ENCODE measurements at places on chromosomes 1 and 21.
A peak's percentile ranks its signal among the peaks of the same experiment; 100 is the strongest.

DNA sequence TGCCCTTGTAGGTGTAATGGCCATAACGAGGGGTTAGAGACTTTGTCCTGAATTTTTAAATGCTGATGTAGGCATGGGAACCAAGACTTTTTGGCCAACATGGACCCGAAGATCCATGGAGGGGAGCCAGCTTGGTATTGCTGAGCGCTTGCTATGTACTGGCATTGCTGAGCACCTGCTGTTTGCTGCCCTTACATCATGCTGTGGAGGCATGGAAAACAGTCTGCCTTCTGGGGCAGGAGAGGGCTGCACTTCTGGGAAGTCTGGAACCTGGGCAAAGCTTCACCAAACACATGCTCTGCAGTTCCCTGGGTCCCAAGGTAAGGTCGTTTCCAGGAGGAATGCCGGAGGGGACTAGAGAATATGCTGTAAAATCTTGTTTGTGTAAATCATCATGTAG, 86.3 kb upstream of the CNIH3 start:
- no peak for DNase-seq

GRCh38 chr1:12764016-12764415, 9.5 kb upstream of the PRAMEF12 start:
- DNase-seq = no peak

DNA sequence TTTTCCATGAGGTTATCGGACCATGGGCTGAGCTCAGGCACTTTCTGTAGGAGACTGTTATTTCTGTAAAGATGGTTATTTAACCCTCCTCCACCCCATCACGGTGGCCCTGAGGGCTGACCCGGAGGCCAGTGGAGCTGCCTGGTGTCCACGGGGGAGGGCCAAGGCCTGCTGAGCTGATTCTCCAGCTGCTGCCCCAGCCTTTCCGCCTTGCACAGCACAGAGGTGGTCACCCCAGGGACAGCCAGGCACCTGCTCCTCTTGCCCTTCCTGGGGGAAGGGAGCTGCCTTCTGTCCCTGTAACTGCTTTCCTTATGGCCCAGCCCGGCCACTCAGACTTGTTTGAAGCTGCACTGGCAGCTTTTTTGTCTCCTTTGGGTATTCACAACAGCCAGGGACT, 2.6 kb upstream of the CCDC28B start:
- DNase-seq = no peak

- DNase-seq = no peak
Measured at GRCh38 chr1:174740249-174740968, 259.3 kb upstream of the CACYBP start.

DNA sequence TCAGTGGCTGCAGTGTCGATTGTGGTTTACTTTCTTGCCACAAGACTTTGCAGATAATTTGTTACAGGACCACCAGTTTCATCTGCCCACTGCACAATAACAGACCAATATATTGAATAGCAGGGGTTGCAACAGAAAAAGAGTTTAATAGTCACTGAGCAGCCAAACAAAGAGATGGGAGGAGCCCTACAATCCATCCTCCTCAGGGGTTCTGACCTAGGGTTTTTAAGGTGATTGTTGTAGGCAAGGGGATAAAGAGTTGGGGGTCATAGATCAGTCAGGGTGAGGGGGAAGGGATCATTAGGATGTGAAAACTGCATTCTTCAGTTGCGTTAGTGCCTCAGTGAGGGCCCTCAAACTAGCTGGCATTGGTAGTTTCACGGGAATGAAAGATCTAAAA, 110.7 kb upstream of the OLFM3 start:
- DNase-seq = no peak

DNA sequence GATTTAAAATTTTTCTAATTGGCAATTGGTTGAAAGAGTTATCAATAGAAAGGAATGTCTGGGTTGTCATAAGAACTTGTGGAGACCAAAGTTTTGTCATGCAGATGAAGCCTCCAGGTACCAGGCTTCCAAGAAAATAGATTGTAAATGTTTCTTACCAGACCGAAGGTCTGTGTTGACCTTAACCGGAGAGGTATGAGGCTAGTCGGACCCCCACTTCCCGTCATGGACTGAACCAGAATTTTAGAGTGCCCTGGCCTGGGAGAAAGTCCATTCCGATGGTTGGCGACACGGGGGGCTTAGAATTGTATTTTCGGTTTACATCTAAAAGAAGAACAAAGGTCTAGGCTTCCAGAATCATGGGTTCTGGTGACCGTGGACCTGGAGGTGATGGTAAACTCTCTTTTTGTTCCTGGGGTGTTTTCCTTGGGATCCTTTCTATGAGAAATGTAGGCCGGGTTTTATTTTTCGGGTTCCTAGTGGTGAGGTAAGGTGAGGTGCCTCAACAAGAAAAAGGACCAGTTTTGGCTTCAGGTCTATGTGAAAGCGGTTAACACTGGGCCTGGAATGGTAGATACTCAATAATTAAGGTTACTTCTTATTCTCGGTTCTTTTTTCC, 405 bp upstream of the UHMK1 start:
- no peak for DNase-seq

- DNase-seq = no peak
Measured at GRCh38 chr1:11615090-11615489, 39.1 kb downstream of the FBXO2 start.

DNA sequence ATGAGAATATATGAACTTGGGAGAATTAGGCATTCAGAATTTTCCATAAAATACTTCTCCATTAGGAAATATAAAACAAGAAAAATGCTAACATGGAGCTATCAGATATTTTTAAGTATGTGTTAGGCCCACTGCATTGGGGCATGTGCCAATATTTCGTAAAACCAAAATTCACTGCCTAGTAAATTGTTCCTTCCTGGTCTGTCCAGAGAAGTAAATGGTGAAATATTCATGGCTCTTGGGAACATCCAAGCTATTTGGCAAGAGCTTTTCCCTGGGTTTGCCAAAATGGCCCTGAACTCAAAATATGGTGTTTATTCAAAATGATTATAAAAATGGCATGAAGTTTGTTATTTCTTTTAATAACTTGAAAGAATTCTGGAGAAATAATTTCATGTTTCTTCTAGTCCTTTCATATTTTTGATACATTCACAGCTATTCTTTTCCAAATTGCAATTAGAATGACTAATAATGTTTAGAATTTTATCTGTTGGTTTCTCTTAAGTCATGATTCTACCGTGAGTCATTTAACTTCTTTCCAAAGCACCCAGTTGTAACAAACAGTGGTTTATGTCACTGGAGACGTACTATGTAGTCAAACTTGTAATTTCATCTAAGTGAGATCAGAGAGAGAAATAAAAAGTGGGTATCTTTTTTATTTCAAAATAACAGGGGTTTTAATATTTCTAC, 25.7 kb upstream of the SLC19A2 start:
- DNase-seq = no peak

DNA sequence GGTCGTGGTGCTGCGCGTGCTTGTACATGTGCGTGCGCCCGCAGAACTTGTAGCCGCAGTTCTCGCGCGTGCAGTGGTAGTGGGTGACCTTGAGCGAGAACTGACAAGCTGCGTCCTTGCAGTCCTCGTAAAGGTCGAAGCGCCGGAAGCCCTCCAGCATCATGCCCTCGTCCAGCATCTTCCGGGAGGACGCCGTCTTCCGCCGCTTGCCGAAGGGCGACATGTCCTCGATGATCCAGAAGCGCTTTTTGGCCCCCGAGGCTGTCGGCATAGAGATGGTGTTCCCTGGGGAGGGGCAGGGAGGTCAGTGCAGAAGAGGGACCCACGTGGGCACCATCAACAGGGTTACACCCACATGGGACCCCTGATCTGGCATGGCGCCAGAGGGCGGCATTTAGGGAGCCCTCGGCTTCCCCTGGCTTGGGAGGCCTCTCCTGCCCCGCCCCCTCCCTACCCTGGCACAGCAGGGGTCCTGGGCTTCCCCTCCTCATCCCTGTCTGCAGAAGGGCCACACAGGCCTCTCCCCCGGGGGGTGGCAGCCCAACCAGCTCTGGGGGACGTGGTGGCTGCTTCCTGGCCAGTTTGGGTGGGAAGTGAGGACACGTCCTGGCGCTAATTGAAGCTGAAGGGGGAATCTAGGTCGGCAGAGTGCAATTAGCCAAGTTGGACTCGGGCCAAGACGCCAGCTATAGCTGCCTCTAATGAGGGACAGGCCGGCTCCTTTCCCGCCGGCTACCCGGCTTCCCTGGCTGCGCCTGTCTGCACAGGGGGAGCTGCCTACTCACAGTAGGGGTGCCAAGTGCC, 156.5 kb downstream of the CASZ1 start:
- DNase-seq = no peak

DNA sequence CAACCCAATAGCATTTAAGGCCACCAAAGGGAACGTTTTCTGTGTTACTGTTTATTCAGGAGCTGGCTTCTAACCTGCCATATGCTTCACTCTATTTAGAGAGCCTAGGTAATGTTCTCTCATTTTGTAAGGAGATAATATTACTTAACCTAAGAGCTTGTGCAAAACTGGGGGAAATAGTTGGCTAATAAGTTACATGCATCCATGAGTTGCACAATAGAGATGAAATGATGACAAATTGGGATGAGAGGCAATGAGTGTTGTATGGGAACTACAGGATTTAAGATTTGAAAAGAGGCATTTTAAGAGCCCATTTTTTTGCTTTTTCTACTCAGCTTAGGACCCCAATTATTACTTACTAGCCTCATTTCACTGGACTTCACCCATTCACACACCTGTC, 151.0 kb downstream of the ST6GALNAC3 start:
- DNase-seq = no peak

- no peak for DNase-seq
Measured at GRCh38 chr21:18744840-18745239, 341.3 kb upstream of the TMPRSS15 start.

- no peak for DNase-seq
Measured at GRCh38 chr1:55725378-55725777, 510.2 kb upstream of the USP24 start.

DNA sequence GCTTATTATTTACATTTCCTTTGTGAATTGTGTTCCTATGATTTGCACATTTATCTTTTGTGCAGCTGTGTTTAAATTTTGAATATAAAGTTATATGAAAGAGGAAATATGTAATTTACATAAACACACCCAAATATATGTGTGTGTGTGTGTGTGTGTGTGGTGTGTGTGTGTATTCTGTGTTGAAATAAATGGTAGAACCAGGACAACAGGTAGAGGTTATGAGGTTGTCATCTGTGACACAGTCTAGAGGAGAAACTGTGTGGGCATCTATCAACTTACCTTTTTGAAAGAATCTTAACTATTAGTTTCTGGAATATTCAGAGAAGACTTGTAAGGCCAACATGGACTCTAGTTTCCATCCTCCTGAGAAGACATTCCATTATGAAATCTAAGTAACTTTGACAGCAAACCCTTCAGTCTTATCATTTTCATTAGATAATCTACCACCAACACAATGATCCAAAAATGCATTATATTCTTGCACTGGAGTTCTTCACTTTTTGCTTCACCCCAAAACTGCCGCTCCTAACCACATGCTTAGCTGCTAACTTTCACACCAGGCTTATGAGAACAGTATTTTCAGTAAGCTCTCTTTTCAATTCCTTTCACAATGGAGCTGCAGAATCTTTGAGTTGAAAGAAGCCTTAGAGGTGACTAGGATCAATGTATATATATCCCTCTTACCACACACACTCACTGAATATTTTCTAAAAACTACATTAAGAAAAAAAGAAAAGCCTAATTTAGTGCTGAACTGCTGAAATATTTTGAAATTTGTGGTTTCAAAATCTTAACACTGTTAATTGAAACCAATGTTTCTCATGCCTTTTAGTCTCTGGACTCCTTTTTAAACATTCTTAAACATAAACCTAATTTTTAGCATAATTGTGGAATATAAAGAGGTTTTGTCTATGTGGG, 21.8 kb downstream of the PTPRC start:
- no peak for DNase-seq

GRCh38 chr21:34019402-34019801, 54.0 kb upstream of the MRPS6 start:
- no peak for DNase-seq

- DNase-seq = no peak
Measured at GRCh38 chr1:94259635-94260289, 22.4 kb upstream of the ARHGAP29 start.

- no peak for DNase-seq
Measured at GRCh38 chr1:158506369-158506987, 34.5 kb downstream of the OR10R2 start.

DNA sequence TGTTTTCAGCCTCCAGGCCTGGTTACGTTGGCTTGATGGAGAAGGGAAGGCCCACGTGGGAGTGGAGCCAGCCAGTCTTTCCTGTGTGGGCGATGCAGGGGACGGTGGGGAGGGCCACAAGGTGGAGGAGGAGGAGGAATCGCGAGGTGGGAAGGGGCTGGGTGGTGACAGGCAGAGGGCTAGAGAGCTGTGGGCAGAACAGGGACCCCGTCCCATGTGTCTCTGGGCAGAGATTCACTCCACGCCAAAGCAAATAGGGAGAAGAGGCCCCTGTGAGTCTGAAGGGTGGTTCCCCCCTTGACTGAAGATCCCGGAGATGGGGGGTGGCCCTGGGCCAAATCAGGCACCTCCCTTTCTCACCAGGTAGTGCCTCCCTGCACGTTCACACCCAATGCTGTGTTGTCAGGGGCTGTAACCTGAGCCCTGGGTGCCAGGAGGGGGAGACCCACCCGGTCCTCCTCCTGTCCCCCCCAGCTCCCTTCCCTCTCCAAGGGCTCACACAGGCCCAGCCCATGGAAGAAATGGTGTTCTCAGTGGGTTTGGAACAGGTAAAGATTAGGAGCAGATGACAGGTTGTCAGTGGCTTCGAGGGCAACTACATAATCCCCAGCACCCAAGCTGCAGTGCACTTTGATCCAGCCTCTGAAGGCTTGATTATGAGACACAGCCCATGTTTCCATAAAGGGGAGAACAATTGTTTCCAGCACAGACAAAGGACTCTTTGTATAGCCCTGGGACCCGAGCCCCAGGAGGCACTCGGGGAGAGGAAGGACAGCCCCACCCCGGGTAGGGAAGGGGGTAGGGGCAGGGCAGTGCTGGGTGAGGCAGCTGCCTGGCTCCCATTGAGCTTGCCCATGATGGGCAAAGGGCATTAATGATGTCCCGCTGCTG, 37.7 kb upstream of the GPR37L1 start:
- no peak for DNase-seq

DNA sequence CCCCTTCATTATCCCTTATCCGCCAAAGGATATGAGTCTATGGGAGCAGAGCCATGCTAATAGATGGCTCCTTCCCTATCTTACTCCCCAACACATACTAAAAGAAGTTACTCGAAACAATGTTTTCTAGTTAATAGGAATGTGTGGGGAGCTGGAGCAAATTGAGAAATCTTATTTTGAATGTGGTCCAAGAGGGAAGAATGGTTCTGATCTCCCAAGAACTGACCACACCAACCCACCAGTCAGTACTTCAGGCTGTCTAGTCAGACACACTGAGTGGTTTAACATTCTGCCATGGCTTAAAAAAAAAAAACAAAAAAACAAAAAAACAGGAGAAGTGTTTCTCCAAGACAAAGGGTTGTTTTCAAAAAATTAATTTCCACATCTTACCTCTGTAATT, 31.5 kb upstream of the DNASE2B start:
- DNase-seq = no peak

- peak; percentile 10 for DNase-seq
Measured at GRCh38 chr21:32884062-32884461, 112.5 kb upstream of the PAXBP1 start.
